ENCODE measurements at places on chromosomes 5 and 9.

GRCh38 chr9:85262333-85262732, 479.4 kb downstream of the AGTPBP1 start:
- no peak for DNase-seq

GRCh38 chr9:129570450-129571297, 50.2 kb downstream of the C9orf50 start:
- DNase-seq = no peak

- DNase-seq = no peak
Observed at GRCh38 chr9:131319486-131319885, 30.0 kb downstream of the PLPP7 start.

DNA sequence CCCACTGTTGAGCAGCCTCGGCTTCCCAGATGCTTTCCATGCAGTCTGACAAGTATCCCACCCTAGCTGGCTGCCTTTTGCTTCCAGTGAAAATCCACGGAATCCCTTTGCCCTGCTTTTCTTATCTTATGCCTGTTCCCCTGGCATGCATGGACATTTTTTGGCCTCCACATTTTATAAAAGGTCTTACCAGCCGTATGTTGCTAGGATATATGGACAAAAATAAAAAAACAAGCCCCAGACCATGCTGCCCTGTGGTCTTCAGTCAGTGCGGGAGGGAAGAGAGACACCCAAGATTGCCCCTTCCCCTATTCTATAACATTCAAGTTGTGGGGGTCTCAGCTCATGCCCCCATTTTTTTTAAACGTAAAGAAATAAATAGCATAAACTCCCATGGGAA, 129.6 kb downstream of the COL23A1 start:
- no peak for DNase-seq

GRCh38 chr9:133188843-133189180, 20.2 kb downstream of the OBP2B start:
- DNase-seq = no peak

DNA sequence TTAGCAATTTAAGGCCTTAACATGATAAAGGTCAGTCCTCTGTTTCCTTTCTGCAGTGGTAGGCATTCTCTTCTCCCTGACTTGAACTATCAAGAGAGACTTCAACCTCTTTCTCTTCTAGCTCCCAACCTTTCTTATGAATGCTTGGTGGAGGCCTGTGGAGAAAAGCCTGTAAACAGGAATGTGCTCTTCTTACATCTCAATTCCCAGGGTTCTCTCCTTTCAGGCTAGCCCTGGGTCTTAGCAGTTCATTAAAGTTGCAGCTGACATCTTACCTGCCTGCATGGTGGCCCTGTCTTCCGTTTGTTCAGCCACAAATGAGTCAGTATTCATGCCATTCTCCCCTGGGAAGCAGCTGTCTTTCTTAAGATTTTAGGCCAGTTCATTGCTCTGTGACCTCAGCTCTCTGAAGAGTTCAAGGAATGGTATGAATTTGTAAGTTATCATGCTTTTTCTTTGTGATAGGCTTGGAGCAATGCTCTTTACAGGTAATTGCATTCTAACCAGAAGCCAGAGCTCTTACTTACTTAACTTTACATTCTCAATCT, 77.8 kb downstream of the ADCY2 start:
- DNase-seq = no peak

- peak; percentile 82 for DNase-seq
Observed at GRCh38 chr5:176541338-176542134, 4.3 kb upstream of the RNF44 start.

- no peak for DNase-seq
Observed at GRCh38 chr9:78439866-78440830, 143.2 kb downstream of the PSAT1 start.

DNA sequence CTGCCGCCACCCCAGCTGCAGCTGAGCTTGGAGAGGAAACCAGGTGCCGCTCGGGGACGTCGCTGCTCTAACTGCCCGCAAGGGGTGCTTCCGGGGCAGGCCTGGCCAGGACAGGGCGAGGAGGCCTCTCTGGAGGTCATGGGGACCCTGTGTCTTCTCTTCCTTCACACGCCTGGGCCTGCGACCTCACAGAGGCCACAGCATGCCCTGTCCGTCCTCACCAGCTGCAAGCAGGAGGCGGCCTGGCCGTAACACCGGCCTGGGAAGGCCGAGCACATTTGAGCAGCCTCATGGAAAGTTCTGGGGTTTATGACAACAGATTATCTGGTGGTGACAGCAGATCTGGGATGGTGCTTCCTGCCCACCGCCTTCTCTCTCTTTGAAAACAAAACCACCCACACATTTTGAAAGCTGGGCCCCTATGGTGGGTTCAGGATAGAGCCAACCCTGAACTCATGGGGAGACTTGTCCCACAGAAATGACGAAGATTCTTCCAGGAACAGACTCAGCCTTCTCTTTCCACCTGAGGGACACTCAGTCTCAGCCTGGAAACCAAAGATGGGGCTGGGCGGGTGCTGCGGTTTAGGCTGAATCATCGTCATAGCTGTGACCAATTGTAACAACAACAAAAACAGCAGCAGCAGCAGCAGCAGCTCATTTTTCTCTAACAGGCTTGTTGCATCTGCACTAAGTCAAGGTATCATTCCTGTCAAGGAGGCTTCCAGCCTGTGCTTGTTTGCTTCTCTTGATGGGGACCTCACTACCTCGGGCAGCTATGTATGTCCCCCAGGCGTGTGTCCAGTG, 99.6 kb upstream of the RAPGEF1 start:
- peak; percentile 76 for DNase-seq

GRCh38 chr5:141512390-141512910, 23.6 kb downstream of the PCDHGC5 start:
- DNase-seq = peak; percentile 83

DNA sequence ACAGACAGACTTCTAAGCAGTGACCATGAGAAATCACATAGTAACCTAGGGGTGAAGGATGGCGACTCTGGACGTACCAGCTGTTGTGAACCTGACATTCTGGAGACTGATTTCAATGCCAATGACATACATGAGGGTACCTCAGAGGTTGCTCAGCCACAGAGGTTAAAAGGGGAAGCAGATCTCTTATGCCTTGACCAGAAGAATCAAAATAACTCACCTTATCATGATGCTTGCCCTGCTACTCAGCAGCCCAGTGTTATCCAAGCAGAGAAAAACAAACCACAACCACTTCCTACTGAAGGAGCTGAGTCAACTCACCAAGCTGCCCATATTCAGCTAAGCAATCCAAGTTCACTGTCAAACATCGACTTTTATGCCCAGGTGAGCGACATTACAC, 38.0 kb upstream of the CCDC152 start:
- peak; percentile 50 for DNase-seq

- no peak for DNase-seq
Observed at GRCh38 chr9:133735415-133735775, 2.8 kb downstream of the SARDH start.

GRCh38 chr9:101336091-101336490, 48.7 kb downstream of the BAAT start:
- no peak for DNase-seq

DNA sequence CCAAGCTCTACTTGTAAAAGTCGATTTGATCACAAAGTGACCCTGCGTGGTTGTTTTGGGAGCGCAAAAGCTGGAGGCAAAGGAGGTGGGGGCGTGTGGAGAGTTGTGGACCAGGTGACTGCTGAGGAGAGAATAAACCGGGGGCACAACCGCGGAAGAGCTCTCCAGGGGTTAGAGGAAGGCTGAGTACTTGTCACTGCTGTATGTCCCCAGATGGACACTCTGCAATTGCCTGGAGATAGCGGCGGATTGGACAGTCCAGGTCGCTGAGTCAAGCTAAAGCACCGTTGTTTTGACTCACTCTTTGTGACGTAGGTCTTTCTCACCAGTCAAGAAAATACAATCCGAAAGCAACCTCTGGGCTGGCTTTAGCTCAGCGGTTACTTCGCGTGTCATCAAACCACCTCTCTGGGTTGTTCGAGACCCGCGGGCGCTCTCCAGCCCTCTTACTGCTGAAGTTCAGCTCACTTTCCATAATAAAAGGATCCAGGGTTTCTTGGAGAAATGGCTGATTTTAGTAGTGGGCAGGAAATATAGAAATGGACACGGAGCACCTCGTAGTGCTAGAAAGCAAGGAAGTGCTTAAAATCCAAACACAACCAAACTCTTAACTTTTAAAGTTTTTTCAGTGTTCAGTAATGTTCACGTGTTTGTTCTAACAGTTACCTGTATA, 25.7 kb downstream of the ZMAT2 start:
- peak; percentile 67 for DNase-seq

- no peak for DNase-seq
Observed at GRCh38 chr9:37100327-37100726, 20.0 kb upstream of the ZCCHC7 start.

DNA sequence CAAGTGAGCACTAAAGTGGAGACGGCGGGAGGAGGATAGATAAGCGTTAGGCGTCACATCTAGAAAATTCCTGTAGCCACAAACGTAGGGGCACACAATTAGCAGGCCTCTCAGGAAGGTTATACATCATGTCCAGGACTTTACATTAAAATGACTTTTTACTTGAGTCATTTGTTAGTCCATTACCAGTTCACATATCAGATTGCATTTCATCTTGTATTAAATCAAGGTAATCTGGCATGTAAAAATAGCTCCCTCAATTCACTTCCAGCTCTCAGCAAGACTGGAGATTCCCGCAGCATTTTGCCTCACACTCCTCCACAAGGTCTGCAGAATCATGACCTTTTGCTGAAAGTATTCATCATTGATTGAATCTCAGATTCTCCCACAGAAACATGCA, 118.8 kb downstream of the PRDM6 start:
- no peak for DNase-seq

DNA sequence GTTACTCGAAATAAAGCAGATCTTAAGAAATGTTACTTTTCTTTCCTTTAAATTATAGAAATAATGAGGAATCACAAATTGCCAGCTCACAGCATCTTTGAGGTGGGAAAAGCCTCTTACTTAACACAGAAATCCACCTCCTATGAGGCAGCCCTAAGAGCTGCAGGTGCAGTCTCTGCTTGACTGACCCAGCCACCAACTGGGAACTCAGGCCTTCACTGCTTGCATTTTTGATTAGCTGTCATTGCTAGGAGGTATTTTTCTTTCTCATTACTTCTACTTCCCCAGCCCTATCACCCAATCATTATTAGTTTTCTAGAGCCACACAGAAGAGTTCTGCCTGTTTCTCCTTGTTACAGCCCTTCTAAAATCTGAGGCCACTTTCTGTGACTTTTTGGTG, 416.5 kb upstream of the KLF4 start:
- DNase-seq = no peak

DNA sequence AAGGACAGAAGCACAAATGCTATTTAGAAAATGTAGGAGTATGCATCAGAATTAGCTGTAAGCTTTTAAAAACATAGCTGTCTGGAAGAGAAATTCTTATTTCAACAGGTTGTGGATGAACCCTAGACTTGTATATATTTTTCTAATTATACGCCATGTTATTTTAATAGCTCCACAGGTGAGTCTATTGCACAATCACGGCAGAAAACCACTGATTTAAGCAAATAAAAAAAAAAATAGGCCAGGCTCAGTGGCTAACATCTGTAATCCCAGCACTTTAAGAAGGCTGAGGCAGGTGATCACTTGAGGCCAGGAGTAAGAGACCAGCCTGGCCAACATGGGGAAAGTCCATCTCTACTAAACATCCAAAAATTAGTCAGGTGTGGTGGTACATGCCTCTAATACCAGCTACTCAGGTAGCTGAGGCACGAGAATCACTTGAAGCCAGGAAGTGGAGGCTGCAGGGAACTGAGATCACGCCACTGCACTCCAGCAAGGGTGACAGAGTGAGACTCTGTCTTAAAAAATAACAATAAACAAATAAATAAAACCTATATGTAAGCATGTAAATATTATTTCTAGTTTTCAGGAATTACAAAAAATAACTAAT, 11.7 kb downstream of the TRIM23 start:
- no peak for DNase-seq

GRCh38 chr5:177310332-177310731, 1.4 kb downstream of the MXD3 start:
- no peak for DNase-seq

DNA sequence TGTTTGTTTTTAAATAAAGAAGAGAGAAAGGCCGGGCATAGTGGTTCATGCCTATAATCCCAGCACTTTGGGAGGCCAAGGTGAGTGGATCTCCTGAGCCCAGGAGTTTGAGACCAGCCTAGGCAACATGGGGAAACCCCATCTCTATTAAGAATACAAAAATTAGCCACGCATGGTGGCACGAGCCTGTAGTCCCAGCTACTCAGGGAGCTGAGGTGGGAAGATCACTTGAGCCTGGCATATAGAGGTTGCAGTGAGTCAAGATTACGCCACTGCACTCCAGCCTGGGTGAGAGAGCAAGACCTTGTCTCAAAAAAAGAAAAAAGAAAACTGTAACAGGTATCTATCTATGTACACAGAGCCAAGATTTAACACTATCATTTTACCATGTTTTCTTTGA, 34.2 kb upstream of the CDC42SE2 start:
- DNase-seq = no peak

DNA sequence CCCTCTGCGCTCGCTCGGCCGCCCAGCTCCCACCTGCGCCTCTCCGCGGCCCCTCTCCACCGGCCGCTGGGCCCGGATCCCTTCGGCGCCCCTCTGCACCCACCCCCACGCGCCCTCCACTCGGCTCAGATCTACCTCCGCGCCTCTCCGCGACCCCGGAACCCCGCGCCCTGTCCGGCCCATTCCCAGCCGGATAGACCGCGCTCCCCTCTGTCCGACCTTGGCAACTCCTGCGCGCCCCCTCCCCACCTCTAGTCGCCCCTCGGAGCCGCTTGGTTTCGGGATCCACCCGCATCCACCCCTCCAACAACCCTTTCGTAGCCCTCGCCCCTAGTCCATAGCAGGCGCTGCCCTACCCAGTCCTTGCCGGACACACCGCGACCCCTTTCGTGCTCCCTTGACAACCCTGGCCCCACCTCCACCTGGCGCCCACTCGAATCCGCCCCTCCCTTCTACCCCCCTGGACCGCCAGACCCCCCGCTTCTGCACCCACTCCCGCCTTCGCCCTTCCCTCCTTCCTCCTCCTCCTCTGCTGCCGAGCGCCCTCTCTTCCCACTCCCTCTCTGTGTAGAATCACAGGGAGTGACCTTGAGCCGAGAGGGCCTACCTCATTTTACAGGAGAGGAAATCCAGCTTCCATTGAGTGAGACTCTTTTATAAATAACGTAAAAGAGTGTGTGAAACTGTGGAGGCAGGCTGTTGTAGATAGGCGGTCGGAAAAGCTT, 525 bp upstream of the AK3 start:
- DNase-seq = peak; percentile 15

DNA sequence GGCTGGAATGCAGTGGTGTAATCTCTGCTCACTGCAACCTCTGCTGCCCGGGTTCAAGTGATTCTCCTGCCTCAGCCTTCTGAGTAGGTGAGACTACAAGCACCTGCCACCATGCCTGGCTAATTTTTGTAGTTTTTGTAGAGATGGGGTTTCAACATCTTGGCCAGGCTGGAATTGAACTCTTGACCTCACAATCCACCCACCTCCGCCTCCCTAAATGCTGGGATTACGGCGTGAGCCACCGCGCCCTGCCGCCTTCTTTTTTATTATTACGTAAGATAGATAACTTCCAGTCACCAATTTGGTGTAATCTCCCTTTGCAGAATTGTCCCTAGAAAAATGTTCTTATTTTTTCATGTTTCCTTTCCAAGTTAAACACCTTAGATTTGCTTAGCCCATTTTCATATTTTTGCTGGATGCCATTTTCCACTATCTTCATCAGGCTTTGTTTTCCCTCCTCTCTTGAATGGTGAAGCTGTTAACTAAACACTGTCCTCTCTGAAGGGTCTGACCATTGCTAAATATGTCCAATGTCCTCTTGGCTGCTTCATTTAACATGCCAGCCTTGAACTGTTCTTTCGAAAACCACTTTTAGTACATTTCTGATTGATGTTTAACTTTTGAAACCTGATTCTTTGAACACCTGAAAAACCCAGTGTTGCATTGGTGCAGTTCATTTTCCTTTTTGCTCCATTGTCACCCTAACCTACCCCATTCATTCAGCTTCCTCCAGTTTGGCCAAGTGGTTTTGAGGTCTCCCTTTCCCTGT, 135.1 kb upstream of the PIK3R1 start:
- no peak for DNase-seq
